Eye (tissue), 1 donor: ENCODE measurements at places on chromosomes 6 and 20.

GRCh38 chr6:146876271-146877151, 277.7 kb downstream of the ADGB start:
- no peak for DNase-seq

GRCh38 chr6:1903780-1904465, 294.2 kb downstream of the FOXC1 start:
- no peak for DNase-seq

- DNase-seq, result no peak
Measured at GRCh38 chr6:73941892-73942291, 245.9 kb downstream of the CD109 start.

- no peak for DNase-seq
Measured at GRCh38 chr6:86822747-86823146, 114.6 kb upstream of the HTR1E start.

- DNase-seq, result no peak
Measured at GRCh38 chr6:84645000-84645399, 119.4 kb downstream of the TBX18 start.

- DNase-seq, result no peak
Measured at GRCh38 chr20:23595941-23596340, 9.8 kb downstream of the CST9 start.

- DNase-seq, result no peak
Measured at GRCh38 chr6:132812255-132812732, 2.1 kb upstream of the RPS12 start.

- DNase-seq, result no peak
Measured at GRCh38 chr6:210104-210456, 82.2 kb upstream of the DUSP22 start.

GRCh38 chr6:118223316-118223715, 316.3 kb downstream of the SLC35F1 start:
- no peak for DNase-seq

DNA sequence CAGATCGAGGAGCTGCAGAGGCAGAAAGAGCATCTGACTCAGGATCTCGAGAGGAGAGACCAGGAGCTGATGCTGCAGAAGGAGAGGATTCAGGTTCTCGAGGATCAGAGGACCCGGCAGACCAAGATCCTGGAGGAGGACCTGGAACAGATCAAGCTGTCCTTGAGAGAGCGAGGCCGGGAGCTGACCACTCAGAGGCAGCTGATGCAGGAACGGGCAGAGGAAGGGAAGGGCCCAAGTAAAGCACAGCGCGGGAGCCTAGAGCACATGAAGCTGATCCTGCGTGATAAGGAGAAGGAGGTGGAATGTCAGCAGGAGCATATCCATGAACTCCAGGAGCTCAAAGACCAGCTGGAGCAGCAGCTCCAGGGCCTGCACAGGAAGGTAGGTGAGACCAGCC, 26.2 kb downstream of the C20orf173 start:
- no peak for DNase-seq

DNA sequence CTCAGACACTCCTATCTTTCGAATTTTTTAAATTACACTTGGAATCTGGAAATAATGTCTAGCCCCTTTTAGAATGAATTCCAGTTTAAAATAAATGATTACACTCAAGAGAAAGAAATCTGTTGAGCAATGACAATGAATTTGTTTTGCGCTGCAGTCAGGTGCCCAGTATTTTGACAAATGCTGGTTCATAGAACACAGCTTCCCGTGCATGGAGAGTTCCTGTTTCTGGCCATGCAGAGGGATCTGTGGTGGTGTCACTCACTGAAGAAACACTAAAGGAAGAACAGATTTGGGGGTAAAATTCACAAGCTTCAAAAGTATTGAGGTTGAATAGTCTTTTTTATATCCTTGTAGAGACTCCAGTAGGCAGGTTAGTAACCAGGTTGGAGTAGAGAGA, 113.4 kb upstream of the CEP85L start:
- DNase-seq, result no peak

GRCh38 chr6:106085984-106086813, at the start of gene PRDM1:
Gene PRDM1 (plus strand): TSS chr6:106086336. CDS start chr6:106086554, 218 bp downstream.
- DNase-seq, result peak; percentile 83

- no peak for DNase-seq
Measured at GRCh38 chr6:33433544-33434191, 13.8 kb downstream of the SYNGAP1 start.

GRCh38 chr6:143068001-143068400, 7.3 kb downstream of the AIG1 start:
- DNase-seq, result no peak

DNA sequence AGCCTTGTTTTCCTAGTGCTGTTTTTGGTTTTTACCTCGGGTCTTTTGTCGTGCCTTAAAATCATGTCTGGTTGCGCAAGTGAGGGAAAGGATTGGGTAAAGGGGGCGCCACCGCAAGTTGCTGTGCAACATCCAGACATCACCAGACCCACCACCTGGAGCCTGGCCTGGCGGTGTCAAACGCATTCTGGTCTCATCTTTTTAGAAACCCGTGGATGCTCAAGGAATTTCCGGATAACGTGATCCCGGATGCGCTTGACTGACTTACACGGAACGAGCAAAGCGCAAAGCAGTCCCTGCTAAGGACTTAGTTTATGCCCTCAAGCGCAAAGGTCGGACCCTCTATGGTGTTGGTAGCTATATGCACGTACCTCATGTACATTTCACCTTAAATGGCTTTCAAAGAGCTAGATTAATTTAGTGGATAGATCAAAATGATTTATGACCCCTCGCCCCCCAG, 105.2 kb downstream of the OR2B2 start:
- DNase-seq, result peak; percentile 90

DNA sequence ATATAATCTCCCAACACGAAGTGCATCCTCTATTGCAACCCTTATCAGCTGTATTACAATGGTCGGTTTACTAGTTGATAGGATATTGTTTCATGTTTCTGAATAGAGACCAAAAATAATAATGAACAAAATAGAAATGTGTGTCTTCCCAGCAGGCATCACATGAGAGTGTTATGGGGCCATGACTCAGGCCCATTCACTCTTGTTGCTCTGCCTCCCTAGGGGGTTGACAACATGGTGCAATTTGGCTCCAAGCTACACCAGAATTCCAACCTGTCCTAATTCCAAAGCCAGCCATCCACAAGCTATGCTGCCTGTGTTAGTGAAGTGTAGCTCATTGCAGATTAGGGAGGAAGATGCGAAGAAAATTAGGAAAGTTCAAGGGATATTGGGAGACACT, 13.1 kb upstream of the SAYSD1 start:
- DNase-seq, result no peak

GRCh38 chr20:25227317-25227831, 20.5 kb upstream of the PYGB start:
- no peak for DNase-seq

DNA sequence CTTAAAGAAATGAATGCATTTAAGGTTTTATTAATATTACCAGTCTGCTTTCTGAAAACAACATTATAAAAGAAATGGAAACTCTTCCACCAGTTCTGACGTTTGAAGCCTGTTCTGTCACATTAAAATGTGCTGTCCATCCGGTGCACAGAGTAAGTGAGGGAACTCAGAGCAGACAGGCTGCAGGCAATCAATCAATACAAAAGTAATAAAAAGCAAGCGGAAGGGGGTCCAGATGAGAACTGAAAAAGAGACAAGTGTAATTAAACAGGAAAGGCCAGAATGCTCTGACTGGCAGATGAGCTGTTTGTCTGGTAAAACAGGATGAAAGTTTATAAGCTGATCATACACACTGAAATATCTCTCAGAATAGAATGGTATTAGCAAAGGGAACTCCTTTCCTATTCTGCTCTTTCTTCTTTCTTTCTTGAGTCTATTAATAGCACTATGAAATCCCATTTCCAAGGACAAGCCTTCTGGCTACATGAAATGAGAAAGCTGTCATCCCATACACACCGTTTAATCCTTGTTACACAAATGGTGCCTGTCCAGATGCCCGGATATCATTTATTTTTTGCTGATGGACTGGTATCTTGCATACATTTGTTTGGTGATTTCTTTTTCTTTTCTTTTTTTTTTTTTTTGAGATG, 94.3 kb downstream of the RAMACL start:
- peak; percentile 32 for DNase-seq

GRCh38 chr6:3108746-3109414, 9.6 kb upstream of the BPHL start:
- no peak for DNase-seq

DNA sequence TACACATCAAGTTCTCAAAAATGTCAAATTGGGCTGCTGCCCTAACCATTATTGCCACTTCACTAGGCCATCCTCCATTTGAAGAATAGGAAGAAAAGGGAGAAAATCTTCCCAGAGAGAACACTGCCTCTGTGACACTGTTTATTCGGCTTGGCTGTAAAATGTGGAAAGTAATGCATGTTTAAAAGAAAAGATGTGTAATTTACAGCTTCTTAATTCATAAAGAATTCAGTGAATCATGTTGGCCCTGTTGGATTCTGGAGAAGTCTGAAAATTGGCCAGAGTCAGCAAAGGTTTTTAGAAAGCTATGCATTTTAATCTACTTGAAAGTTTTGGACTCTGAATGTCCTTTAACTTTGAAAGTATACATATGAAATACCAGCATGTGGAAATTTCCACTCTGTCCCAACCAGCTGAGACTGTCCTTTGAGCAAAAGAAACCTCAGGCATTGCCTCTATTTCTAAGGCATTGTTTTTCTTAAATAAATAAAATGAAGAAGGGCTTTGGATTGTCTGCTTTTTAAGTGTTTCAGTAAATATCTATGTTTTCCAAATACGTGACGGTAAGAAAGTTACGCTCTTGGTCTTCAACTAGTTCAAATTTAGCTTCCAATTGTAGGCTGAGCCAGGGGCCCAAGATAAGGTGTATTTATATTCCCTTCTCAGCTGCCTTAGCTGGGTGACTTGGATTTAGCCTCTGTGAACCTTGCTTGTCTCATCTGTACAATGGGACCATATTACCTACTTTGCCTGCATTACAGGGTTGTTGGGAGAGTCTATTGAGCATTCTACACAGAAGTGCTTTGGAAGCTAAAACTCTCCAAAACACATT, 222.2 kb downstream of the UST start:
- no peak for DNase-seq

DNA sequence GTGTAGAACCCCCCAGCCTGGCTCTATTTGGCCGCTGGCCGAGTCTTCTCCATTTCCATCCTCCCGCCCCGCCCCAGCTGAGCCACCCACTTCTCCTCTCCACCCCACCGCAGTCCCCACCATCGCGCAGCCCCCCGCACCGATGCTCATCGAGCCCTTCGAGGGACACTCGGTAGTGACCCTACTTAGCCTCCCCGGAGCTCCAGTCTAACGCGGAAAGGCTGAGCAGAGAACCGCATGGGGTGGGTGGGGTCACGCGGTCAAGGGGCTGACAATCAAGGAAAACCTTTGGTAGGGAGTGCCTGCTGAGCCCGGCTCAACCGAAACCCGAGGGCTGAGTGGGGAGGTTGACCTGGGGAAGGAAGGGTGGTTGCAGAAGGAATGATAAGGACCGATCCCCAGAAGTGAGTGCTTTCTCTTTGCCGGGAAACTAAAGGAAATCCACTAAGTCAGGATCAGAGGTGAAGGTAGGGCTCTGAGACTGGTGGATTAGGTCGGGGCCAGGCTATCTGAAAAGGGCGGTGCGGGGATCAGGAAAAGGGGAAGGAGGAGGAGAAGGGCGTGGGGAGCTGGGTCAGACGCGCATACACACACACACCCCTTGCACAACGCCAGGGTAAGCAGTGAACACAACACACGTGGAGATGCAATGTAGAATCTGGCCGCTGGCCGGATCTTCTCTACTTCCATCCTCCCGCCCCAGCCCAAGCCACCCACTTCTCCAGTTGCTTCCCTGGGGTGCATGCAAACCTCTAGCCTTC, 49.8 kb downstream of the CPXM1 start:
- peak; percentile 57 for DNase-seq

DNA sequence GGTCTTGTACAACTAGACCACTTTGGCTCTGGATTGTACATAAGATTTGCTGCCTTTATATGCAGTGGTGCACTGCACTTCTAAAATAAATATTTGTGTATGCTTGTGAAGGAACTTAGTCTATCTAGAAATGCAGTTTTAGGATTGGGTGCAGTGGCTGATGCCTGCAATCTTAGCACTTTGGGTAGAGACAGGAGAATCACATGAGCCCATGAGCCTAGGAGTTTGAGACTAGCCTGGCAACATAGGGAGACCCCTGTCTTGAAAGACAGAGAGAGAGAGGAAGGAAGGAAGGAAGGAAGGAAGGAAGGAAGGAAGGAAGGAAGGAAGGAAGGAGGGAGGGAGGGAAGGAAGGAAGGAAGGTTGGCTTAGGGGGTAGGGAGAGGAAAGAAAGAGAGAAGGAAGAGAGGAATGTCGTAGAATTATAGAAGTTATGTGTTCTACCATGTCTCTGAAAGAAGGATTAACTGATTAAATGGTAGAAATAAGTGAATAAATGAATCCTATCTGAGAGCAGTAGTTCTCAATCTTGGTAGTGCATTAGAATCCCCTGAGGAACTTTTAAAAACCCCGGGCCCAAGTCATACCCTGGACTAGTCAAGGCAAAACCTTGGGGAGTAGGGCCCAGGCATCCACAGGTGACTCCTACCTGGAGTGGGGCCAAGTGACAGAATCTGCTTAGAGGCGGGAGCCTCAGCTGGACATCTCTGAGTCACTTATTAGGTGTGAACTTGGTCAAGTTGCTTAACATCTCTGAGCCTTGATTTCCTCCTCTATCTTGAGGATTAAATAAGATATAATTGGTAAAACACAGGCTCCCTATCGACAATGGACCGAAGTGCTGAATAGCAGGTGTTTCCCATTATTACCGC, 130.3 kb downstream of the ZNF217 start:
- no peak for DNase-seq

DNA sequence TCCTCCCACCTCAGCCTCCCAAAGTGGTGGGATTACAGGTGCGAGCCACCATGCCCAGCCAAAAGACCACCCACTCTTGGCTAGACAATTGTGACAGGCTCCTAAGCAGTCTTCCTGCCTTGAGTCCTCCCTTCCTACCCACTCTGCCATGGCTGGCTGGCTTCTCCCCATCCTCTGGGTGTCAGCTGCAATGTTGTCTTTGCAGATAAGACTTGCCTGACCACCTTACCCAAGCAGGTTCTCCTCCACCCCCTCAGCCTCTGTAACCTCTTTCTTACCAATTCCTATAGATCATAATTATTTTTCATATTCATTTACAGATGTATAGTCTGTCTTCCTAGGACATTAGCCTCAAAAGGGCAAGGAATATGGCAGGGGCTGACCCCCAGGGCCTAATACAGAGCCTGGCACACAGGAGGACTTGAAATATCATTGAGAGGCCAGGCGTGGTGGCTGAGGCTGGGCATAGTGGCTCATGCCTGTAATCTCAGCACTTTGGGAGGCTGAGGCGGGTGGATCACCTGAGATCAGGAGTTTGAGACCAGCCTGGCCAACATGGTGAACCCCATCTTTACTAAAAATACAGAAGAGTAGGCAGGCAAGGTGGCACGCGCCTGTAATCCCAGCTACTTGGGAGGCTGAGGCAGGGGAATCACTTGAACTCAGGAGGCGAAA, 28.7 kb upstream of the SPAG4 start:
- no peak for DNase-seq
